ENCODE measurements at places on chromosomes 11 and 22. TPM values are rescaled to one million over a fixed set of nuclear protein-coding genes. Genes with fewer than 3 reads are reported as not detected.

OR51B4 gene
- 0.24 TPM for polyA plus RNA-seq

MYO7A gene
- polyA plus RNA-seq: 2.9 TPM

CCDC87 gene
- 0.37 TPM for polyA plus RNA-seq

VSIG10L2 gene
- not detected for polyA plus RNA-seq

DERL3 gene
- polyA plus RNA-seq: 6.3 TPM

ELFN2 gene
- polyA plus RNA-seq: 2.7 TPM

FXYD6 gene
- 111 TPM for polyA plus RNA-seq

- DNase-seq: no peak
Measured at GRCh38 chr11:63869683-63870082, 30.8 kb downstream of the MARK2 start.

DNA sequence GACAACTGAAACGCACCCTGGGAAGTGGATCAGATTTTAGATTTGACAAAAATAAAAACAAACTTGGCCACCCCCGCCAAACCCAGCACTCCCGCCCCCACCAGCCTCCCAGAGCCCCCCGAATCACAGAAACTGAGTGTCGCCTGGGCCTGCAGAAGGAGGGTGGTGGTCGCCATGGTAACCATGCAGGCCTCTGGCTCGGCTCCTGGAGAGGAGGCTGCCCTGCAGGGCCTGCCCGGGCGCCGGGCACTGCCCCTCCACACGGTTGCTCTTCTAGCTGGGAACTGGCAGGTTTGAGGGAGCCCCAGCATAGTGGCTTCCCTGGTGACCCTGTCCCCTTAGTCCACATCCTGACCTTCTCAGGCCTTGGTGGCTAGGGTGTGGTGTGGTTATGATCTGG, 19.3 kb downstream of the CACNA1I start:
- no peak for DNase-seq

- no peak for DNase-seq
Measured at GRCh38 chr11:70174547-70175235, 28.4 kb upstream of the FADD start.

- DNase-seq: peak; percentile 82
Measured at GRCh38 chr11:36233204-36233603, 56.0 kb downstream of the COMMD9 start.

- no peak for DNase-seq
Measured at GRCh38 chr11:47347137-47347536, 5.4 kb downstream of the MYBPC3 start.

GRCh38 chr11:76208438-76209374, 2.4 kb upstream of the WNT11 start:
- DNase-seq: no peak

- no peak for DNase-seq
Measured at GRCh38 chr22:21791635-21792625, 56.3 kb upstream of the YPEL1 start.

GRCh38 chr11:130068986-130069658, 572 bp upstream of the APLP2 start:
- peak; percentile 76 for DNase-seq

DNA sequence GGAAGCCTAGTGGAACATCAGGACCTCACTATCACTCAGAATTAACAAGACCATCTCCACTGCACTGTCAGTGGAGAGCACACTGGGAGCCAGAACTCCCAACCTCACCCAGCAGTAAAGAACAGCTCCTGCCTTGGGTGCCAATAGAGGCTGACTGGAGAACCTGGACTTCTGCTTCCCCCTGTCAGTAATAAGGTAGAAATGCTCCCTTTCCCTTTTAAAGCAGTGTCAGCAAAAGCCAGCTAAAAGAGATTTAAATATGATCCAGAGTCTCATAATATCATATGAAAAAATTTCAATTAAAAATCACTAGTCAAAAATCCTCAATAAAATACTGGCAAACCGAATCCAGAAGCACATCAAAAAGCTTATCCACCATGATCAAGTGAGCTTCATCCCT, 82.8 kb downstream of the SPATA19 start:
- no peak for DNase-seq

GRCh38 chr11:111528557-111528956, 12.0 kb upstream of the LAYN start:
- no peak for DNase-seq
